ENCODE measurements at places on chromosomes 7 and 10.

GRCh38 chr10:11663763-11664555 lies 52.5 kb upstream of the USP6NL start:
- DNase-seq: no peak

DNA sequence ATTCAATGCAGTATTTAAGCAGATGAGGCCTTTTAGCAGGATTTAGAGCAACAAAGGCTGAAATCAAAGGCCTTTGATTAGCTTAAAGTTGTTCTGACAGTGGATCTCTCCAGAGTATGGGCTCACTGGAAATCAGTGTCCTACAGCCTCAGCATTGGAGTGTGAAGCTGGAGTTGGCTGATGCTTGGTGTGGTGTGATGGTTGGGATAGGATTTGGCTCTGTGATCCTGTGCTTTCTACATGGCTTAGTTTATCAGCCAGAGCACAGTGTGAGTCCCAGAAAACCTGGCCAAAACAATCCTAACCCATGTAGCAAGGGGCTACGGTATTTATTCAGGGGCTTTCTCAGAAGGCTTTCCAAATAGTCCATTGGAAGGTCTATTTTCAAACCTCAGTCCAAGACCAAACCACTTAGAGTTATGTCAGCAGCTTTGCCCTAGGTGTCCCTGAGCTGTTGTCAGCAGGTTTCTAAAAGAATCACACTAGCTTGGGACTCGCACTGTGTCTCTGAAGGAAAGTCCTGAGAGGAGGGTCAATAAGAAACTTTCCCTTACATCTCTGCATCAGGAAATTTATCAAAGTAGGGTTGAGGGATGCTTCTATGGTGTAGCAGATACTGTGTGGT lies 65.4 kb upstream of the ANKRD1 start:
- no peak for DNase-seq

DNA sequence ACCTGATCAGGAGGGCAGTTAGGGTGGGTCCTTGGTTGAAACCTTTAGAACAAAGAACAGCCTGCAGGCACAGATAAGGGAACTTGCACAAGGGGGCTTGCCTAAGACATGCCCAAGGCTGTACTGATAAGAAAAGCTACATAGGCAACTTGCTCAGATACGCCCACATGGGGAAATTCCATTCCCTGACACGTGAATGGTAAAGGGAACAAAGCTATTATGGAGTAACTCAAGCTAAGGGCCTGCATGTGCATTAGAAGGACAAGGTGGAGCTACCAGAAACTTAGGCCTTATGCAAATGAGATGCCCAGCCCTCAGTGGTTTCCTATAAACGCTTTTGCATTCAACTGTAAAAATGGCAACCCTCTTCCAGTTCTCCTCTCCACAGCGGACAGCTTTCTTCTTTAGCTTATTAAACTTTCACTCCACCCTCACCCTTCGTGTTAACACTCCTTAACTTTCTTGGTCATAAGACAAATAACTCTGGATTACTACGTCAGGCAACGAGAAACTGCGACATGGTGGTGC lies 1192.1 kb upstream of the CELF2 start:
- no peak for DNase-seq

DNA sequence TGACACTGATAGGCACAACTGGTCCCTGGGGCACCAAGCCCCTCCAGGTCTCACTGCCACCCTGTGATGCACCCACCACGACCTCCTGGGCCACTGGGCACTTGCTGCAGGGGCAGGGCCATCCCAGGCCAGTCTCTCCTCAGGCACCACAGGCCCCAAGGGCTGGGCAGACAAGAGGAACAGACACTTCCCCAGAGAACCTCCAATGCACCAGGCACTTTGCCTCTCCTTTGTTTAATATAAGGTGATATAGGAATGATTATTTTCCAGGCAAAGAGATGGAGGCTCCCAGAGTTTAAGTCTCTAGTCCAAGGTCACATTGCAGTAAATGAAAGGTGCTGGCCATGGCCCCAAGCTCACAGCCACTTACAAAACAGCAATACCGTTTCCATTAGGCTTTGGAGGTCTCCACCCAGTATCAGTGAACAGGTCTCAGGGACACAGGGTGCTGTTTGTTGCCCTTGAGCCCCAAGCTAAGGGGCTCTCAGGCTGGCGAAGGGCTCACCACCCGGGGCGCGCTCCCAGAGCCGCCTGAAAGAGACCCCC lies 4.5 kb downstream of the DEPP1 start:
- no peak for DNase-seq

DNA sequence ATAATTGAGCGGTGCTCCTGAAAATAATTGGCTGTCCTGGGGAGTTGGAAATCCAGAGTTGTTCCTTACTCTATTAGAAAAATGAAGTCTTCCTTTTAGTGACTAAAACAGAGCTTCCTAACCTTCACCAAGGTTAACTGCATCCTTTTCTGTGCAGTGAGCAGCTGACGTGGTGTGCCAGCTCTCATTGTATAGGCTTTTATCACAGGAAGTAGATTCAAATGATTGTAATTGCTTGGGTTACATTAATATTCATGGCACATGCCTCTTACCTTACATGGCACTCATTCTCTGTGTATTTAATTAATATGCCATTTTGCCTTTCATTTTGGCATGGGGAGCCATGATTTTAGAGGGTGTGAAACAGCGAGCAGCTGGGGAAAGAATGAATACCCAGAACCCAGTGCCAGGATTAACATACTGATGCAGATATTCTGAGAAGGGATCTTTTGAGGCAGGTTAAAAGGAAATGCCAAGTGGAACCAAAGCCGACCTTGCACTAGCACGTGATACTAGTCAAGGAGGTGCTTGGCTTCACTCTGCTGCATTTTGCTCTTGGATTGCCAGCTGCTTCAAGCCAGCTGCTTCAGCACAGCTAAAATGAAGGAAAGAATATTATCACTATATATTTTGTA lies 115.3 kb downstream of the ST7 start:
- no peak for DNase-seq

DNA sequence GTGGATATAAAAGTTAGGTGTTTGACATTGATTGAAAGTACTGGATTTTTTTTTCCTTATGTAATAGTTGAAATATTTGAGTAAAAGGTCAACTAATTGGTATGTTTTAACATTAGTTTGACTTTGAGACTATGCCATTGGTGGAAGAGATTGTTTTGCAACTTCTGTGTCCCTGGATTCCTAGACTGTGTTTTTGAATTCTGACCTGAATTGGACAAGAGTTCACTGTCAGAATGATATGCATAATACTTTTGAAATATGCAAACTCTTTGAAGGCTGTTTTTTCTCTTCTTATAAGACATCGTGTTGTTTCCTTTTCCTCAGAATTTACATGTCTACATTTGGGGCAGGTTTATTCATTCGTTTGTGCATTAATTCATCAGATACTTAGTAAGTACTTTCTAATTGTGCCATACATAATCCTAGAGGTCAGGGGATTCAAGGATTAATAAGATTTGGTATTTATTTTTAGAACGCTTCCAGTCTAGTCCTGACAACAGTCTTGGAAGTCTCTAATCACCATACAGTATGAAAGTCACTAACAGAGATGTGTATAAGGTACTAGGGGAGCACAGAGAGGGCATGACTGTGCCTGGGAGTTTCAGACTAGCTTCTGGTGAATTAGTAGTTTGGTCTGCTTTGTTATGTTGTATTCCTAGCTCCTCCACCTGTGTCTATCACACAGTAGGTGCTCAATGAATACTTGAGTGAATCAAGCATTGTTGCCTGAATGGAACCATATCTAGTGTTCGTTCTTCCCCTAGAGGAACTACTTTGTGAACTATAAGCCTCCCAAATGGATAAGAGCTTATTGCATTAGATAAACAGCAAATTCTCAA lies 49.2 kb downstream of the AGK start:
- no peak for DNase-seq

DNA sequence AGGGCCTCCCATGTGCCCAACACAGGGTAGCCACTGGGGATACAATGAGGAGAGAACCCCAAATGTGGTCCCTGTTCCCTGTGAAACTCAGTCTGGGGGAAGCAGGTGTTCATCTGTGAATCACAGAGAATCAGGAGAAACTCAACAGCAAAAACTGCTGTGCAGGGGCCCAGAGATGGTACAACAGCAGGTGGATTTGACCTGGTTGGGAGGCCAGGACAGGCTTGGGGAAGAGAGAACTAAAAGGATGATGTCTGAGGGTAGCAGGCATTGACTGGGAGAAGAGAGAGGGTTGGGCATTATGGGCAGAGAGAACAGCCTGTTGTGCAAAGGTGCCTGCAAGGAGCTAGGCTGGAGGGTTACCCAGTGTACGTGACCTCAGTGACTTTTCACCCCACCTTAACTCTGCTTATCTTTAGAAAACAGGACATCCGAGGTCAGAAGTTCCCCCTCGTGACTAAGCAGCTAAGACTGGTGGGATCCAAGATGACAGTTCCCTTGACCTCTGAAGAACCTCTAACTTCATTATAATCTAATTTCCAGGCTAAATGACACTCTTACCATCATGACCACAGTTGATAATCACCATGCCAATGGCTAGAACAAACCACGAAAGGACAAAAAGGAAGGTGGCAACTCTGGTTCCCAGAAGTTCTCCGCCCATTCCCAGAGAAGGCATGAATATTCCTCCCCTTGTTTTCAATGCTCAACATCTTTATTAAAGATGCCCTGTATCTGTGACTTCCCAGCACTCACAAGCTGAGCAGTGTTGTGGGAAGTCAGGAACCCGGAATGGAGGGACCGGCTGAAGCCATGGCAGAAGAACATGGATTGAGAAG lies 5.1 kb upstream of the ADAMTS14 start:
- DNase-seq: no peak

GRCh38 chr10:12995425-12995861 lies 6.1 kb downstream of the CCDC3 start:
- no peak for DNase-seq

DNA sequence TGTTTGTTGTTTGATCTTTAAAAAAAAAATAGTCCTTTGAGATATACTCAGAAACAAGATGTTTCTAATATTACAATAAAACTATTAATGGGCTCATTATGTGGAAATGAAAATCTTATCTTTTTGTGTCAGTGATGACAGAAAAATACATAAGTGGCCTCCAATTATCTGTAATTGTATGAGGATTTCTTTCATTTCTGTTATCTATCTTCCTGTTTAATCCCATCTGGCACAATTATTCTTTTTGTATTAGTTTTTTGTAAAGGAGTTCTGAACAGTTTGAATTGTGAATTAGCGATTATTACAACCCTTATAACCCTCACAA lies 270.8 kb downstream of the BBS9 start:
- DNase-seq: no peak
